ENCODE measurements at places on chromosomes 3 and 15. TPM values are rescaled to one million over a fixed set of nuclear protein-coding genes. Genes with fewer than 3 reads are reported as not detected.

Gene ADIPOQ
- total RNA-seq, result not detected

Gene CCDC54
- not detected for total RNA-seq

Gene EBLN2
- total RNA-seq, result 6.7 TPM

Gene TNFAIP8L3
- total RNA-seq, result 3.0 TPM

Gene C15orf62
- 0.11 TPM for total RNA-seq

Gene CD86
- not detected for total RNA-seq

Gene CASR
- total RNA-seq, result not detected

Gene PLCL2
- total RNA-seq, result 16.1 TPM

Gene FNDC3B
- total RNA-seq, result 212 TPM

Gene ANKUB1
- total RNA-seq, result not detected

Gene RAB6B
- total RNA-seq, result 0.78 TPM

Gene FES
- 26.1 TPM for total RNA-seq

Gene ARHGAP11A
- total RNA-seq, result 23.5 TPM

Gene UNC13C
- total RNA-seq, result not detected

Gene PPM1L
- 10.3 TPM for total RNA-seq

Gene ISLR
- 250 TPM for total RNA-seq

Gene CCRL2
- 6.2 TPM for total RNA-seq

Gene LDHAL6B
- total RNA-seq, result not detected

Gene SENP7
- 19.7 TPM for total RNA-seq

Gene IFT57
- 71.9 TPM for total RNA-seq

Gene SLC15A2
- 0.13 TPM for total RNA-seq

Gene KLHDC8B
- total RNA-seq, result 17.2 TPM

Gene TMEM89
- not detected for total RNA-seq

Gene NAALADL2
- 33.3 TPM for total RNA-seq

Gene CXCR6
- not detected for total RNA-seq

Gene SPATA12
- not detected for total RNA-seq
